ENCODE measurements at places on chromosomes 7 and 10. TPM values are rescaled to one million over a fixed set of nuclear protein-coding genes. Genes with fewer than 3 reads are reported as not detected.

Gene GPRIN2
- polyA plus RNA-seq, result not detected

Gene ZCCHC24
- polyA plus RNA-seq, result 82.0 TPM

Gene MLXIPL
- polyA plus RNA-seq, result 1.7 TPM

Gene BMPR1A
- 45.2 TPM for polyA plus RNA-seq

Gene DRGX
- polyA plus RNA-seq, result not detected

Gene CALY
- not detected for polyA plus RNA-seq

Gene CTAGE15
- polyA plus RNA-seq, result not detected

Gene CALN1
- polyA plus RNA-seq, result 1.8 TPM

Measured in hindlimb muscle (tissue), 1 donor.